Activated T-helper 17 cell treated with anti-CD3 and anti-CD28 coated beads, Interleukin-2, amount 50 U/mL, for 72 hours (primary cell): ENCODE measurements at places on chromosomes 4 and X.

- peak; percentile 43 for ATAC-seq
These were observed 6.1 kb downstream of the XPNPEP2 start for GRCh38 chrX:129744861-129745321.

DNA sequence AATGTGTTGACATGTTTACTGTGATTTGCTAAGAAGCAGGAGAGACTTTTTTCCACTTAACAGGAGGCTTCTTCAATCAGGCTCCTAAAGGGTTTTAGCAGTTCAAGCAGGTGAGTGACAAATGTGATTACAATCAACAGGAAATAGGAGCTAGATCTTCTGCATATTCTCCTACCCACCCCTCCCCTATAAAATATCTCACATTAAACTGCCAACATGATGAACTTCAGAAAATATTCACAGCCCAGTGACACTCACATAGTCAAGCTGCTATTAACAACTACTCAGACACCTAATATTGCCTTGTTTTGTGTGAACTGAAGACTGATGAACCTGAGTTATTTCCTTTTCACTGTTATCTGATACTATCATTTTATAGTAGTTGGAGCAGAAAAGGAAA, 55.9 kb upstream of the ANTXR2 start:
- no peak for ATAC-seq

GRCh38 chr4:139718833-139719232, 53.2 kb downstream of the MGST2 start:
- no peak for ATAC-seq

GRCh38 chrX:69424910-69425309, 79.2 kb upstream of the NALF2 start:
- no peak for ATAC-seq

- ATAC-seq = no peak
These were observed 6.4 kb downstream of the ELK1 start for GRCh38 chrX:47643926-47644325.

DNA sequence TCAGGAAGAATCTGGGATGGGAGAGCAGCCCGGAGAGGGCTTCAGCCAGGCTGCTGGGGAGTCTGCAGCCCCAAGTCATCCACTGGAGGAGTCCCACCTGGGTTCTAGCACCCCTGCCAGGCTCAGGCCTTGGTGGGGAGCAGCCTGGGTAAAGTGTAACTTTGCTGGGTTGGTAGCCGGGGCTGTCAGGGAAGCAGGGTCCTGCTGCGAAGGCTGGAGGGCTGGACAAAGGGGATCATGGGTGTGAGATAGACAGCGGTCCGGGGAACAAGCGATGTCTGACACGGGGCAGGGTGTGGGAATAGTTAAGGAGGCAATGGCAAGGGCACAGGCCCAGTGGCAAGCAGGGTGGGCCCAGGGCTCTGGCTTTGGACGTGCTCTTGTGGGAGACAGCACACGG, 37.6 kb downstream of the PDHA1 start:
- ATAC-seq = no peak
